OCI-LY7 (cell line): ENCODE measurements at places on chromosomes 7 and 10.

GRCh38 chr10:33095867-33096815, 138.1 kb upstream of the ITGB1 start:
- peak; percentile 84 for DNase-seq

DNA sequence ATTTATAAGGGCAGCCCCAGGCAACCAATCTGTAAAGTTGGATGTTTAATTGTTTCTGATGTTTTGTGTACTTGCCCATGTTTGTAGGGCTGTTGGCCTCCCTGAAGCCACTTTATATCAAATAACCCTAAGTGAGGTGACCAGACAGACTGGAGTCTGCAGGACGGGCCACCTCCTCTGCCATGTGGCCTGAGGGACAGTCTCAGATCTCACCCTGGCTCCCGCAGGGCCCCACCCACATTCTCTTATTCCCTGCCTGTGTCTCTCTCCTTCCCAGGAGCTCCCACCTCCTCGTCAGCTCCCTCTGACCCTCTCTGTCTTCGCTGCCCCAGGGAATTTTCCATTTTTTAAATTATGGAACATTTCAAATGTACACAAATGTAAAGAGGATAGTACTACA, 9.5 kb upstream of the C10orf71 start:
- no peak for DNase-seq

DNA sequence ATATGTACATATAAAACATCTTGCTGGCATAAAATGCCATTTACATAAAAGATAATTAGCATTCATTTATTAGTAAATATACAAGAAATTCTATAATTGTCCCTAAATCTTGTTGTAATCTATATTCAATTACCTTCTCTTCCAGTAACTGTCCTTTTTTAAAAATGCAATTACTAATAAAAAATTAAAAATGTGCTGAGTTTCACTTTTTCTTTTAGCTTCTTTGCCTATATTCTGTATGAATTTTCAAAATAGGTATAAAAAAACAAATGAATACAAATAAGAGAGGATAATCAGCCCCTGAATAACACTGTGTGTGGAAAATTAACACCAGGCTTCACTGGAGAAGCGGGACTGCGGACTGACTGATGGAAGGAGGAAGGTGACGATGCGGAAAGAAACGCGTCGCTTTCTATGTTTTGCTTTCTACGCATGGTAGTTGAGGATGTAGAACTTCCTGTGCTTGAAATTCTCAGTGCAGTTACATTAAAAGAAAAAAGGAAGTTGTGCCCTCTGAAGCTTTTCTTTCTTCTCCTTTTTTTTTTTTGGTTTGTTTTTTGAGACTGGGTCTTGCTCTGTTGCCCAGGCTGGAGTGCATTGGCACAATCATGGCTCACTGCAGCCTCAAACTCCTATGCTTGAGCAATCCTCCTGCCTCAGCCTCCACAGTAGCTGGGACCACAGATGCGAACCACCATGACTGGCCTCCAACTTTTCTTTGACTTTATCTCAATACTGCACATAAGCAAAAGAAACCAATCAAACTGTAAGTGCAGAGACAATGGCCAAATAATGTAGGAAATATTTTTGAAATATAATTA, 7.4 kb upstream of the ZMYND11 start:
- peak; percentile 65 for DNase-seq

DNA sequence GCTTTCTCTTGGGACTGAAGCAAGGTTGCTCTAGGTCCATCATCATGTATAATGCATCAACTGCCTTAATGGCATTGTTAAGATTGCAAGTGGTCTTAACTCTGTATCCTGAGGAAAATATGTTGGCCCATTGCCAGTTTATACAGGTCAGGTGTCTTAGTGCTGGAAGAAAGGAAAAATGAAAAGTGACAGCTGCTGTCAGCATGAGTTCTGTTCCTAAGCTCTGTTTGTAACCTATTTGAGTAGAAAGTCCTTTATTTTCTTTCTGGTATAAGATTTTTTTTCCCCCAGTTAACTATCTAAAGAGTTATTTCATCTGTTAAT, 127.2 kb downstream of the SRI start:
- DNase-seq, result no peak

GRCh38 chr10:31404640-31405039, 85.6 kb downstream of the ZEB1 start:
- DNase-seq, result no peak

DNA sequence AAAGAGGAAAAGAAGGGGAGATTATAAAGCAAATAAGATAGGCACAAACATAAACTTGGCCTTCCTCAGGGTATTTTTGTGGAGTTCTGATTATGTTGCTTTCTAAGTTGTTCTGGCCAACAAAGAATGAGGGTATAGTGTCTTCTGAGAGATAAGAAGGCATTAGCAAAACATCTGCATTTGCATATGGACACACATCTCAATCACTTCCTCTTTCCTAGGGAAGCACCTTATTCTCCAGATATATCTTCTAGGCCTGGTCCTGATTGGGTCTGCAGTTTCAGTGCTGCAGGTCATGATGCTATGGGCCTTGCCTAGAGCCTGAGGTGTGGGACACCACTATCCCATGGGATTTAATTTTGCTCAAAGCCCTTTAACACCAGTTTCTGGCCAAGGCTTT, 308.8 kb upstream of the PHYHIPL start:
- DNase-seq, result no peak

GRCh38 chr10:5292196-5292735, 72.5 kb upstream of the UCN3 start:
- peak; percentile 7 for DNase-seq

GRCh38 chr7:121837462-121837861, 35.5 kb upstream of the PTPRZ1 start:
- DNase-seq, result no peak

DNA sequence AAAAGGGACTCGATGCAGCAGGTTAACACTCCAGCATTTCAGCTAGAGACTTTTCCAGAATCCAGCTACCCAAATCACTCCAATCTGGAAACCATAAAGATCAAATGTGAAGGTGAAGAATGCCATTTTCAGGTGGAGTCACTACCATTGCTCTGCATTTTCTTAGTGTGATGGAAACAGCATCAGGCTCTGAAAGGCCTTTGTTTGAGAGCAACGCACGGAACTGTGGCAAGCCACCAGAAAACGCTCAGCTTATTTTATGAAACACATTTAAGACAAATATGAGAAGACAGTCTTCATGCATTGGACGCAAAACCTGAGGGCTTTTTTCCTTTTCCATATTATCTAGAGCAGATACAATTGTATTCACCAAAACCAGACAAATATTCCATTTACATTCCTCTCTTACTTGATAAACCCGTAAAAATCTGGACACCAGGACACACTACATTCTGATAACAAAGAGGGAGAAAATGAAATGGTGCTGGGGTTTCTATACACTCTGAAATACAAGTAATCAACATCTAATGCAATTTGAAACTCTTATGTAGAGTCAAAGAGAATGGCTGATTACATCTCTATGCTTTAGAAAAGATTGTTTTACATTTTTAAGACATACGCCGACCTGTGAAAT, 99.1 kb downstream of the NRP1 start:
- no peak for DNase-seq

GRCh38 chr10:17122726-17123661, 6.6 kb downstream of the CUBN start:
- DNase-seq, result no peak

GRCh38 chr7:98107313-98107721, 655 bp downstream of the LMTK2 start:
- peak; percentile 49 for DNase-seq

DNA sequence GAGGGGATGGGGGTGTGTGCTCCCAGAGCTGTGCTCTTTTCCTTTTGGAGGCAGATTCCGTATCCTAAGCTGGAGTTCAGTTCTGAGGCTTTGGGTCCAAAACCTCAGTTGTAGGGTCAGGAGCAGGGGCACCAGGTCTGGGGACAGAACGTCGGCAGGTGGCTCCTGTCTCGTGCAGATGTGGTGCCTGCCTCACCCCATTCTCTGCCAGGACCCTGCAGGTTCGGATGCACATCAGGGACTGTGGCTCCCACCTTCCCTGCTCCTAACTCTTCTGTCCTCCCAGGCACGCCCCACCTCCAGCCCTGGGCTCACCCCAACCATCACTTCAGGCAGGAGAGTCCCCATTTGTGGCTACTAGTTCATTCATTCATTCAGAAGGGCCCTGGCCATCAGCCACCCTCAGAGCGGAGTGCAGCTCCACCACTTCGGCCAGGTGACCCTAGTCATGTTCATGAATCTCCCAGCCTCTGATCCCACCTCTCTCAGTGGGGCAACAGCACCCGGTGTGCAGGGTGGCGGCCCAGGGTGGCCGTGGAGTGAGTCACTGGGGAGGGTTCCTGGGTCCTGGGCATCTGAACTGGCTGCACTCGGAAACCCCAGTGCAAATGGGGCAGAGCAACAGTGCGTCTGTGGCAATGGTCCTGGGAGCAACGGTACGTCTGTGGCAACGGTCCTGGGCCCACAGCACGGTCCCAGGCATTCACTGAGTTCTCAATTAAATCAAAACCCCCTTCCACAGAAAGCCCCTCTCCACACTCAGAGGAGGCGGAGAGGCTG, 100.8 kb upstream of the FAM20C start:
- DNase-seq, result no peak

GRCh38 chr10:24371396-24371795, 162.5 kb downstream of the KIAA1217 start:
- no peak for DNase-seq

DNA sequence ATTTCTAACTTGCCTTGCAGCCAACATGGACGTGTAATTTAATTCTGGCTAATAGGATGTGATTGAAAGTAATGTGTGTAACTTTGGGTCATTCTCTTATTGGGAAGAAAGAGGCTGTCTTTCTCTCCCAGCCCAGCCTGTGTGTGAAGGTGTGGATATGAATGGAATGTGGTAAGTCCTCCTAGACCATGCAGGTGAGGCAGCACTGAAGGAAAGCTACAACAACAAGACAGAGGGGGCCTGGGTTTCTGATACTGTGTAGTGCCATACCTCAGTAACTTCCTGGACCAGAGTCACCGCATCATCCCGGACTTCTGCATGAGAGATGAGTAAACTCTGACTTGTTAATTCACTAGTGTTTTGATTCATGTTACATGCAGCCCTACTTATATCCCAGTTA, 237.0 kb downstream of the EXOC4 start:
- no peak for DNase-seq

DNA sequence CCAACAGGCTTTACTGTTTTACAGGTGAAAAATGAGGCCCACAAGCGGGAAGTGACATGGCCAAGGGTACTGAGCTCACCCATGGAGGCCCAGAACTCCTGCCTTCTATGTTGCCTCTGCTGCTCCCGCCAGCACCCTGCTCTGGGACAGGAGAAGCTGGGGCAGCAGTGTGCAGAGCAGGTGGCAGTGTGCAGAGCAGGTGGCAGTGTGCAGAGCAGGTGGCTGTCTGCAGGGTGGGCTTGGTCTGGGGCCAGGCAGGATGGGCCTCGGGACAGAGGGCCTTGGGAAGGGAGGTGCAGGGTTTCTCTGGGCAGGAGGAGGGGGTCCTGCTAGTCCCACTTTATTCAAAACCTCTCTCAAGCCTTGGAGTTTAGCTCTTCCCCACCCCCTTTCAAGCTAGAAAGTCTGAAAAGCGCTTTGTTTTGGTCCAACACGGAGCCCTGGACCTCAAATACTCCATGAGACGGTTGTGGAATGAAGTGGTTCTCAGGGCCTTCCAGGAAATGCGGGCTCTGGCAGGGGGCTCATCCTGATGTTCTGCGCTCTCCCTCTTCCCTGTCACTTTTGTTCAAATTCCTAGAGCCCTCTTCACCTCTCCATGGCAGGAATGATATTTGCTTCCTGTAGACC, 26.8 kb downstream of the TSPAN15 start:
- no peak for DNase-seq

DNA sequence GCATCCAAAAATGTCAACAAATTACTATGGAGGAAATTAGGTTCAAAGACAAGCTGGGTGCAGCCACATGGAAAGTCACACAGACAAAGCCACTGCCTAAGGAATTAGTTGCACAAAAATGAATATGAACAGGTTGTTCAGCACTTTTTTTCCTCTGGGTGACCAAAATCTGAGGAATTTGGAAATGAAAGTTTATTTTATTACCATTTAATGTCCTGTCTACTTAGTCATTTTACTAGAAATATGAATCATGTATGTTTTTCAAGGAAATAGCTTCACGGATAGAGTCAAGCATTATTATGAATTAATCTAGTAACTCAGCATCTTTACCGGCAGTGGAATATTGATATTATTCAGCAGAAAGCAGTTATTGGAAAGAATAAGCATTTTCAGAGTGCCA, 106.3 kb downstream of the ANK3 start:
- no peak for DNase-seq

GRCh38 chr10:100878291-100878910, 34.4 kb upstream of the SLF2 start:
- peak; percentile 86 for DNase-seq

DNA sequence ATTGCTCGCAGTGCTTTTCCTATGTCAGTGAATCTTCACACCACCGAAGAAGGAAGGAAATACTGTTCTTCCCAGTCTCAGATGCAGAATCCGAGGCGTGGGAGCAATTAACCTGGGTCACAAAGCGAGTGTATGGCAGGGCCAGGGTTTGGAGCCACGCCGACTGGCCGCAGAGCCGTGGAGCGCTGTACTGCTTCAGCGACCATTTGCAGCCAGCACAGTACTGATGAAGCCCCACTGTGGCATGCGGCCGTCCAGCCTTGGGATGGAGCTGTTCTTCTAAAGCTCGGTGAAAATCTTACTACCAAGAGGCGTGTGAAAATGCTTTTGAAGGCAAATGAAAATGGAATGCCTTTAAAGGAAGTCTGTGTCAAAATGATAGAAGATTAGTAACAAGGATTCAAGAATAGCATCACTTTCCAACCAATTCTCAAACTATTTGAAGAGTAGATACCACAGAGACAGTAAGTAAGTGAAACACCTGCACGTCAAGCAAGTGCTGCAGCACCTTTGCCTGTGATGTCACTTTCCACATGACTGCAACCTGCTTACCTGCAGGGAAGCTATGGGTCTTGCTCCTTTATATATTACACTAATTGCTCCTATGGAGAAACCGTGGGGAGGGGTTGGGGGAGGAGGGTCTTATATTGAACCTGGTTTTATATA, 4.9 kb downstream of the PPP2R2D start:
- DNase-seq, result no peak

GRCh38 chr10:125482637-125483036, 200.3 kb downstream of the TEX36 start:
- no peak for DNase-seq

DNA sequence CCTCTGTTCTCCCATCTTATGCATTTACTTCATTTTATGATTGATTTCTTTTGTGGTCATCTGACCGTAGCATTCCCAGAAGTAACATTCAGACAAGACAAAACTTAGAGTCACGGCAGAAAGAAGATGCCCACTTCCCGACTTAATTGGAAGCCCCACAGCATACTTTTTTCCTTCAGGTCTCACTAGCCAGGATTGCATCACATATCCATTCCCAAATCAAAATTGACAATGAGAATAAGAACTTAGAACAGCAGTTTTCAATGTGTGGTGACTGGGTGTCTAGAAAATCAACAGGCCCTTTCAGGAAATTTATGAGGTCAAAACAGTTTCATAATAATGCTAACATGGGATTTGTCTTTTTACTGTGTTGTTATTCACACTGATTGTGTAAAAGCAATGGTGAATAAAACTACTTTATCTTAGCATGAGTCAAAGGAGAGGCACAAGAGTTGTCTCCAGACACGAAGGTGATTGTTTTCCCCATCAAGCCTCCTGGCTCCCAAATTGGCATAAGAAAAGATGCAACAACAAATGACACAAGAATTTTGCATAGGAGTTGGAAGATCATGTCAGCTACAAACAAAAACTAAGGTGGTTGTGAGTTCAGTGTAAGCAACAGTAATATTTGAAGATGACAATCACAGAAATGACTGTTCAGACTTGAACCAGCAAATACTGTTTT, 493.9 kb downstream of the HTR7 start:
- DNase-seq, result no peak

GRCh38 chr7:31171984-31172383, 119.9 kb downstream of the ADCYAP1R1 start:
- no peak for DNase-seq
